ENCODE measurements at places on chromosomes 7 and 10. TPM values are rescaled to one million over a fixed set of nuclear protein-coding genes. Genes with fewer than 3 reads are reported as not detected.

GDF2 gene
- total RNA-seq, result not detected

PRPS1L1 gene
- not detected for total RNA-seq

TRIM24 gene
- 31.1 TPM for total RNA-seq

ANKRD61 gene
- not detected for total RNA-seq

NUTM2E gene
- total RNA-seq, result 0.52 TPM

COL13A1 gene
- total RNA-seq, result 25.6 TPM

MRC1 gene
- not detected for total RNA-seq

WDR86 gene
- not detected for total RNA-seq

TRIM4 gene
- 11.5 TPM for total RNA-seq

TMEM176A gene
- total RNA-seq, result not detected

KCP gene
- 1.5 TPM for total RNA-seq

SEMA4G gene
- 4.8 TPM for total RNA-seq

DNA sequence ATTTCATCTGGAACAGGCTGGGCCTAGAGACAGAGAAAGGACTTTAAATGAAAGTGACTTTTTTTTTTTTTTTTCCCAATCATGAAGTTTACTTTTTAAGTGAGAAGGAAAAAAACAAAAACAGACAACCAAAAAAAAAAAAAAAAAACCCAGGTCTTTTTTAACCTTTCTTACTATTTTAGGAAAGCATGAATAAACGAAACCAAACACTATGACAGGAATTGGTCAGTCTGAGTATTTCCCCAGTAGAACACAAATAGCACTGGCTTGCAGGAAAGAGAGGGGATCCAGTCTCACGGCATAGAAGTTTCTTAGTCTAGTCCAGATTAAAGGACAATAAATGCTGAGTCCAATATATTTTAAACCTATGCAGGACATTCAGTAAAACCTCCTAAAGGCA is 180.5 kb upstream of the CCDC6 start:
- no peak for DNase-seq

DNA sequence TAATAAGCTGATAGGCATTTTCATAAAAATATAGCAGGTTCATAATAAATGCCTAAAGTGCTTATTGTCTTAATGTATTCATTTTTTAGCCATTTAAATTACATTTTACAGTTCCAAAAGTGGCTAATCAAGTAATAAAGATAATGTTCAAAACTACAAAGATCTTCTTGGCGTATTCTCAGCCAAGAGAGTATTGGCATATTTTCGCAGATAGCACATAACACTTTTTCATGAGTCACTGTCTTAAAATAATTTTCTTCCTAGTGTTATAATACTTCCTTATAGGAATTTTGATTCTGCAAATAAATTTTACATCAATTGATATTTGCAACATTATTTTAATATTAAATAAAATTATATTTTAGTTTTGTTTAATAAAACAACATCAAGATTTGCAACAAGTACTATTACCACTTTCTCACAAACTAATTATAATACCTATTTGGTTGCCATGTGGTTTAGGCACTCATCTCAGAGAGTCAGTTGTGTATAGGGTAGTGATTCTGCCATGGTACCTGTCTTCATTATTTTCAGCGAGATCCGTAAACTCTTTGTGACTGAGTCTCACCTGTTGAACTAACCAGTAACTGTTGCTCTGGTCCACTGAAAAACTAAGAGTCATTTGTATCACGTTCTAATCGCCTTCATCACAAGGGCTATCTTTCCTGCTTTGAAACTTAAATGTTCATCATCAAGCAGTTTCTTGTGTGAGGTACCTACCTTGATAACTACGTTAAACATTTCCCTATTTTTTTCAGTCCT is 152.5 kb upstream of the AKR1E2 start:
- DNase-seq, result no peak

GRCh38 chr10:82922755-82923154 is 1047.8 kb downstream of the NRG3 start:
- DNase-seq, result no peak

- DNase-seq, result no peak
Measured at GRCh38 chr7:158017111-158018097, 570.2 kb downstream of the PTPRN2 start.

DNA sequence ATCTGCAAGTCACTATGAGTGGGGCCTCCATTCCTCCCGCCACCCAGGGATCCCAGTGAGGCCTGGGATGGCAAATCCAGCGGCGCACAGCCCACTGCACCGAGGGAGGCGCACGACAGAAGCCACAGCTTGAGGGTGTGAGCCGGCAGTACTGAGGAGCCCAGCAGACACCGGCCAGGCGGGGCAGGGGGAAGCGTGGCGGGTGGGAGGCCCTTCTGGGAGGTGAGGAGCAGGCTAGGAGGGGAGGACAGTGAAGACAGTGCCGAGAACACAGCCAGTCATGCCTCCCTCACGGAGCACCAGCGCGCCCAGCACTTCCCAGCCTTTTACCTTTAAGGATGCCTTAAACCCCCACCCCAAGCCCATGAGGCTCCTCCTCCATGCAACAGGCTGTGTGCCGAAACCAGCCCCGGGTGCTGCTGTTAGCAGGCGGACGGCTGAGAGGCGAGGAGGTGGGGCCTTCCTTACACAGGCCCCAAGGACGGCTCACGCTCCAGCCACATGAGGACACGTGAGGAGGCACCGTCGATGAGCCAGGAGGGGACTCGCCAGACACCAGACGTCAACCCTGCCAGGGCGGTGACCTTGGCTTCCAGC is 258.5 kb downstream of the PTPRN2 start:
- DNase-seq, result no peak

DNA sequence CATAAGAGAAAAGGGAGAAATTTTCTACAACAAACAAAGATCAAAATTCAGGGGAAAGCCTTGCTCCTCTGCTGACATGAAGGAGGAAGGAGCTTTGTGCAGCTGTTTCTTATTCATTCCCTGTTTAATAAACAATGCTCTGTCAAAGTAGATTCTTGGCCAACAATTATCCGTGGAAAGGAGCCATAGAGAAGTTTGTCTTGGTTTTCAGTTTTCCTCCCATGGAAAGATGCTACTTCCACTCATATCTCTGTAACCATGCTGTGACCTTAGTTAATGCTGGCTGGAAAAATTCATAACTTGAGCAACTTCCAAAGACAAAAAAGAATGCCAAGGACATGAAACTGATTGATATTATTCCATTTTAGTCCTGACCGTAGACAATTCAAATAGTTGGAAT is 8.1 kb downstream of the DDC start:
- no peak for DNase-seq

GRCh38 chr10:119803264-119803663 is 69.4 kb downstream of the MCMBP start:
- no peak for DNase-seq

GRCh38 chr7:101402081-101402779 is 39.6 kb downstream of the COL26A1 start:
- DNase-seq, result no peak

- no peak for DNase-seq
Measured at GRCh38 chr7:22876986-22877729, 54.5 kb upstream of the TOMM7 start.

GRCh38 chr7:103048833-103049232 is 25.8 kb downstream of the FBXL13 start:
- no peak for DNase-seq

GRCh38 chr10:4144817-4145216 is 359.8 kb upstream of the KLF6 start:
- DNase-seq, result no peak

GRCh38 chr10:90722832-90723231 is 135.0 kb downstream of the HTR7 start:
- no peak for DNase-seq

DNA sequence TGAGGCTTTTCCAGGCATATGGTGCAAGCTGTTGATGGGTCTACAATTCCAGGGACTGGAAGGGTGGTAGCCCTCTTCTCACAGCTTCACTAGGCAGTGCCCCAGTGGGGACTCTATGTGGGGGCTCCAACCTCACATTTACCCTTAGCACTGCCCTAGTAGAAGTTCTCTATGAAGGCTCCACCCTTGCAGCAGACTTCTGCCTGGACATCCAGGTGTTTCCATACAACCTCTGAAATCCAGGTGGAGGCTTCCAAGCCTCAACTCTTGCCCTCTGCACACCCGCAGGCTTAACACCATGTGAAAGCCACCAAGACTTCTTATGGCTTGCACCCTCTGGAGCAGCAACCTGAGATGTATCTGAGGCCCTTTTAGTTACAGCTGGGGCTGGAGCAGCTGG is 87.8 kb downstream of the ZNF777 start:
- DNase-seq, result no peak

DNA sequence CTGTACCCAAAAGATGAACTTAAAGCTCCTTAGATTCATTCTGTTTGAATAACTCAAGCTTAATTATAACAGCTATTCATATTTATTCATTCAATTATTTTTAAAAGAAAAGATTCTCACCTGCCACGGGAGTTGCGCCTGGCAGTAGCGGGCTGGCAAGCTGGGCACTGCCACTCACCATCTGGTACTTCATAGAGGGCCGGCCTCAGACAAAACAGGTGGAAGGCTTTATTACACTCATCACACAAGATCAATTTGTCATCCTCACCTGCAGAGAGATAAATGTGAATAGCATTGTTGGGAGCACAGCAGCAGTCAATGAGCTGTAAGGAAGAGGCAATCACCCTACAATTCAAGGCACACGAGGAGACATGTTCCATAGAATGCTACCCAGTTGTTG is 15.8 kb downstream of the FZD9 start:
- no peak for DNase-seq

- no peak for DNase-seq
Measured at GRCh38 chr7:5417106-5418071, 6.2 kb downstream of the TNRC18 start.

Measured in chondrocyte (in vitro differentiated cells).